HL-60 (cell line): ENCODE measurements at places on chromosomes 4 and X.

- no peak for DNase-seq
Observed at GRCh38 chrX:112826023-112826422, 14.6 kb downstream of the AMOT start.

DNA sequence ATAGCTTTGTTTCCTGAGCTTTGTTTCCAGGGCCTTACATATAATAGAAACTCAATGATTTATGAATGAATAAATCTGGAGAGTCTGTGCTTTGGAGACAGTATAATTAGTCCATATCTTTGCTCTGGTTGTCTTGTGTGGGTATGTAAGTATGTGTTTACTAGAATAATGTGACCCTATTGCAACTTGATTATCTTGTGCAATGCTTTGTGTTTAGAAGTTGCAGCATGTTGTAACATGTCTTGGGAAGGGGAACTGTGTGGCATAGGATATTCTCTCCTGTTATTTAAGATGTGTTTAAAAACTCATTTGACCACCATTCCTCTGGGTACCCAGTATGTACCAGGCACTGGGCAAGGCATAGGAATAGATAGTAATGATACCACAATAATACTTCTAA is 6.1 kb downstream of the SPATA18 start:
- DNase-seq = no peak

- DNase-seq = no peak
Observed at GRCh38 chr4:183409483-183409882, 35.0 kb upstream of the CDKN2AIP start.

DNA sequence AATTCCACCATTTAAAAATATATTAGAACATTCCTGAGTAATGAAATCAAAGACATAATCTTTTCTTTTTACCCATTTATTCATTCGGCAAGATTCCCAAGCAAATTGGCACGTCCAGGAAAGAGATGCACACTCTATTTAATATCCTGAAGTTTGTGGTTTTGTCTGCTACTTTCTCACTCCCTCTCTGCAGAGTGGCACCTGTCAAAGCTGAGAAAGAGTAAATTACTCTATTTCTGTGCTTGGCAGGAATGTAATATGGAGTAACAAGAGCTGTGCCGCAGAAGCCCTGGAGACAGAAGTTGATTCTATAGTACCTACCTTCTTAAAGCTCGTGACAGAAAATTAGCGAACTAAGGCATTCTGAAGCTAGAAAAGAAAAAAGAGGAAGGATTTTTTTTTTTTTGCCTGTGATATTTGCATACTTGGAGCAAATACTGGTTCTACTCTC is 5.5 kb downstream of the GSTCD start:
- peak; percentile 16 for DNase-seq

- no peak for DNase-seq
Observed at GRCh38 chr4:129821963-129822362, 726.0 kb downstream of the C4orf33 start.

DNA sequence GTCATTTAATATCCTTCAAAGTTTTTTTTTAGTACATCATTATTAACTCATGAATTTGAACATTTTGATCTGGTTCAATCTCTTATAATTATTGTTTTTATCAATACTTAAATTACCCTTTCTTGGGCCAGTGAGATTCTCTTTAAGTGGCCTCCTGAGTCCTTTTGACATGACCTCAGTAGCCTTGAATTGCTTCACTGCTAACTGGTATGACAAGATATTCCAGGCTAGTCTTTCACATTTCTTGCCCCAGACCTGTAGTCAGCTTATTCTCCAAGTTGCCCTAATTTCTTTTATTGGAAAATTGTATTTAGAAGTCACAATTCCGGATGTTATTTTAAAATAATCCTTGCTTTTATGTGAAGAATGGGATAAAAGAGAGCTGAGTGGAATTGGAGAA is 35.4 kb upstream of the FBXW7 start:
- DNase-seq = no peak

DNA sequence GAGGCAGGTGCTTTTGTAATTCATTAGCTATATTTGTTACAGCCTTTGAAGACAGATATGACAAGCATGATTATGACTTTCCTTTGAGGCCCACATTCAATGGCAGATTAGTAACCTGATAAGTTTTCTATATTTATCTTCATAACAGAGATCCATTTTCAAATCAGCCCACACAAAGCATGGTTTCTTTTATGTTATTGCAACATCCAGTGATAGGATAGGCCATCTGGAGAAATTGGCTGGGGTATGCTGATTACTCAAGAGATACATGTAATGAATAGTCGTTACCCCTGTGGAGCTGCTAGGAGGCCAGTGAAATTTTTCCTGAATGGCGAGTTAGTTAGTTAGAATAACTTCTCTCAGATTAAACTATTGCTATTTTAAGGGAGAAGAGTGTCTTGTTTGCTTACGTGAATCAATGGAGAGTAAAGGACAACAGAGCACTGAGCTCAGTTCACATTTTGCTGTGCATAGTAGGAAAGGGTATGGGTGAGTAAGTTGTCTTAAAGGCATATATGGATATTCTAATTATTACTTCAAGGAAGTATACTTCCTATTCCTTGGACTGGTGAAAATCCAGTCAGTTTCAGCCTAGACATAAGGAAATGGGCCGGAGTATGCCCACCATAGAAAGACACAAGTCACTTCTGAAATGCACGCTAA is 79.2 kb upstream of the DKK2 start:
- peak; percentile 6 for DNase-seq

GRCh38 chr4:119536572-119537528 is 91.8 kb downstream of the PDE5A start:
- DNase-seq = no peak

- DNase-seq = no peak
Observed at GRCh38 chrX:146887020-146887419, 72.5 kb upstream of the CXorf51A start.

- no peak for DNase-seq
Observed at GRCh38 chr4:53764761-53765490, 173.6 kb upstream of the LNX1 start.

DNA sequence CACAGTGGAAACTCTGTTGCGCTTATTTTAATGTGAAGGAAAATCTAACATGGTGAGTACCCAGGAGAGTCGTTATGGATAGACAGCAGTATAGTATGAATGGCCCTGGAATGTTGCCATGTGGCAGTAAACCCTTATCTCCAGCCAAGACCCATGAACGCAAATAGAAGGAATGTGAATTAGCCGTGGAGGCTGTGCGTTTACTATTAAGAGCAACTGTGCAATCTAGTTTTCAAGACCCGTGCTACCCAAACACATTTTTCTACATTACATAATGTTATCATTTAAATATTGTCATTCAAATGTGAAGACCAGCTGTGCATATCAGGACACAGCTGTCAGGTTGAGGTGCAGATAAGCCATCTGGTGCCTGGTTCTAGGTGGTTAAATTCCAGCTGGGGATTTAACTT is 13.3 kb upstream of the AGA start:
- DNase-seq = no peak

DNA sequence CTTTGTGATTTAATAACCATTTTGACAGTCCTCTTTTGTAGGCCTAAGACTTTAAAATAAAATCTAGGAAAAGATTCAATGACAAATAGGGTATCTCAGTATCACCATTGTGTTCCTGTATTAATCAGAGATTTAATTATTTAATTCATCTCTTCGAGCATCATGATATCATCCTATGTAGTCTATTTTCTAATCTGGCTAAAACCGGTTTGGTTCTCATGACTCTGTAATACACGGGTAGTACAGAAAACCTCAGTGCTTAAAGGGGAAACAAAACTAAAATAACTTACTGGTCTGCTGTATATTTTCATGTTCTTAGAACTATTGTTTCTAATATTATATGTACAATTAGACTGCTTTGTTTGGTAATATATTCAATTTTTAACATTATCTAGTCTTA is 23.7 kb upstream of the FBXW7 start:
- DNase-seq = no peak

- no peak for DNase-seq
Observed at GRCh38 chr4:113869743-113870375, 108.3 kb upstream of the CAMK2D start.

GRCh38 chr4:14131335-14131734 is 503.8 kb upstream of the BOD1L1 start:
- no peak for DNase-seq

DNA sequence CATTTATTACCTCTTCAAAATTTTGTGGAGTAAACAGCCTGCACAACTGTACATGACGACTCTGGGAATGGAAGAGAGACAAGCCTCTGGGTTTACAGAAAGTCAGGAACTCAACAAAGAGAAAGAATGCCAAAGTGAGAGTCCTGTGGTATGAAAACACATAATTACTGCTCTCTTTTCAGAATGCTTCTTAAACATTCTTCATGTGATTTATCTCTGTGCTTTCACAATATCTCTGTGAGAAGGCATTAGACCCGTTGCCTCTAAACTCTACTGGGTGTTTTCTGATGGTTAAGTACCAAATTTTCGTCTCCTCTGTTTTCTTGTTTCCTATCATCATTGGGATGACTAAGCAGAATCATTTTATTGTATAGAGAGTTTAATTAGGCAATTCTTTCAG is 966.6 kb upstream of the SLIT2 start:
- no peak for DNase-seq

DNA sequence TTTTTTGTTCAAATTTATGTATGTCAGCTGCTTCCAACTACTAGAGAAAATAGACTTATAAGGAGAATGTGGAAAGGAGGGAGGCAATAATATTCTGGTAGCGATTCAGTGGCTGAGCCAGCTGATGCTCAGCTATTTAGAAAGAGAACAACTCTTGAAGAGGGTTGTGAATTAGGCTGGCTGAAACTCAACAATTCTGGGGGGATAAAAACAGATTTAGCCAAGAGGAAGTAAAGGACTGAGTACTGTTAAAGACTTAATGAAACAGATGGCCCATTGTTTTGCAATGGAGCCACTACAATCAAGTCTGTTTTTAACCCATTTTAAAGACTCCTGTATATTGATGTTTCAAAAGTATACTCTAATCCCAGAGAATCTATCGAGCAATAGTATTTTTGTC is 1058.9 kb downstream of the C4orf33 start:
- DNase-seq = no peak

GRCh38 chrX:49155243-49155899 is 7.2 kb upstream of the MAGIX start:
- no peak for DNase-seq

GRCh38 chr4:76974150-76974549 is 24.6 kb downstream of the SEPTIN11 start:
- no peak for DNase-seq
